ENCODE measurements at places on chromosomes 2 and 18.

DNA sequence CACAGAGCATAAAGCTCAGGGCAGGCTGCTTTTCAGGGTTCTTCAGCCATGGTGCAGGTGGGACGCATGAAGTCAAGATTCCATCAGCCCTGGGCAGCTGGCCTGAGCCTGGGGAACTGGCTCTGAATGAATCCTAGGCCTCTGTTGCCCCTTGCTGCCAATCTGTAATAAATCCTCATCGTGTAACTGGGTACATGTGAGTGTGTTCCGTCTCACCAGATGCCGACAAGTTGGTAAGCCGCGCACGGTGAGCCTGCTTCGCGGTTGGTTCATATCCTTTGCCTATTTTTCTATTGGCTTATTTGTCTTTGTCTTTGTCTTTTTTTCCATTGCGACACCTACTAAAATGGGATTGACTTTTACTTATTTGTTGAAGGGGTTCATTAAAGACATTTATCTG is 27.7 kb downstream of the B3GNT7 start:
- no peak for DNase-seq

DNA sequence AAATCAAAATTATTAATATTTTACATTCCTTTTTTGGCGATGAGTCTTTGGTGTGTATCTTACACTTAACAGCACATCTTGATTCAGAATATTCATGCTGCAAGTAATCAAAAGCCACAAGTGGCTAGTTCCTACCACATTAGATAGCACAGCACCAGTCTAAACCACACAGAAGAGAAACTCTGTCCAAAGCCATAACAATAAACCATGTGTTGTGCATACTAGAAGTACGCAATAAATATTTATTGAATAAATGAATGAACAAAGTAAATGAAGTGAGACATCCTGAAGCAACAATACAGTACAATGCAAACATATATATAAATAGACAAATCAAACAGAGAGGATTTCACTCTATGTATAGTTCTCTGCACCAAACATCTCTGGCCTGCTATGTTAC is 287.3 kb downstream of the EXOC6B start:
- DNase-seq, result no peak

DNA sequence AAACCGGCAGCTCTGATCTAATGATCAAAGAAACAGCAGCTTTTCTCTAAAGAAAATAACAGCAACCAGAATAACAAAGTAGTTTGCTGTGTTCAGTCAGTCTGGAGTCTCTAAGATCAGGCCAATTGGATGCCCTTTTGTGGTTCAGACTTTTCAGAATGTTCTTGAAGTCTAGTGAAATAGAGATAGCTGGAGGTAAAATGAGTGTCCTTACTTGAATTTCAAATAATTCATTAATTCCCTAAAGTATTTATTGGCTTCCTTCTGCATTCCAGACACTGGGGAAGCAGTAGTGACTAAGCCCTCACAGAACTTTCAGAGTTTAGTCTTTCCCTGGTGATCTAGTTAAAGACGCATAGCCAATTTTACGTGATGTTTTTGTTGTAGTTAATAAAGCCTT is 58.7 kb downstream of the C18orf54 start:
- no peak for DNase-seq

- no peak for DNase-seq
These were observed 501.7 kb upstream of the TCF4 start for GRCh38 chr18:56089612-56090258.

- no peak for DNase-seq
These were observed 19.7 kb downstream of the GRP start for GRCh38 chr18:59239642-59240041.

DNA sequence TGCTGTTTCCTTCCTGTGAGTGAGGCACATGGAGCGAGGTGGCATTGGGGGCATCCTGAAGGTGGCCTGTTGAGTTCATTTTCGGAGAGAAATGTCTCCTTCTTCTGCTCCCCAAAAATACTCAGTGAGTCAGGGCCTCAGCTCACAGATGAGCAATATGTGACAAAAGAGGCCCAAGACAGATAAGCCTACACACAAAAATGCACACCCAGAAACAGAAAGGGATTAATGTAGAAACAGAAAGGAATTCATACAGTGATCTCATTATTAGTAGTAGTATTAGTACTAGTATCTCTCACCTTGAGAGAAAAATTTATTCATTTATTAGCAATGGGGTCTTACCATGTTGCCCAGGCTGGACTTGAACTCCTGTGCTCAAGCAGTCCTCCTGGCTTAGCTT is 5.1 kb downstream of the GPR75 start:
- DNase-seq, result no peak

- DNase-seq, result no peak
These were observed 47.7 kb downstream of the MAPRE2 start for GRCh38 chr18:35088921-35089320.

DNA sequence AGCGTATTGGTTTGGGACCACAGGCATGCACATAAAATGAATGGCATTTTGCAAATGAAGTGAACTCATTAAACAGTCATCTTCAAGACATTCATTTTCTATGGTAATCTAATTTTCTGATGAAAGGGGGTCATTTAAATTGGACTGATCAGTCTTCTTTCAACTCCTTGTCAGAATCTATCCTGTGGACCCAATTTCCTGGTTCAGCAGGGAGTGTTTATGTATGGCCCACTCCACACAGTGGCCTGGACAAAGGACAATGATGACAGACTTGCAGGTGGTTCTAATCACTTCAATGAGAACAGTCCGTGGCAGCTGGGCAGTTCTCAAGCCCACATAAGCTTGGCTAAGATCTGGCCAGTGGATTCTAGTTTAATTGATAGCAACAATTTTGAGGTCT is 448.1 kb downstream of the DCDC2C start:
- DNase-seq, result no peak

GRCh38 chr2:150023044-150023443 is 435.5 kb upstream of the MMADHC start:
- no peak for DNase-seq

- no peak for DNase-seq
These were observed 1.8 kb downstream of the ATP9B start for GRCh38 chr18:79071037-79071436.

DNA sequence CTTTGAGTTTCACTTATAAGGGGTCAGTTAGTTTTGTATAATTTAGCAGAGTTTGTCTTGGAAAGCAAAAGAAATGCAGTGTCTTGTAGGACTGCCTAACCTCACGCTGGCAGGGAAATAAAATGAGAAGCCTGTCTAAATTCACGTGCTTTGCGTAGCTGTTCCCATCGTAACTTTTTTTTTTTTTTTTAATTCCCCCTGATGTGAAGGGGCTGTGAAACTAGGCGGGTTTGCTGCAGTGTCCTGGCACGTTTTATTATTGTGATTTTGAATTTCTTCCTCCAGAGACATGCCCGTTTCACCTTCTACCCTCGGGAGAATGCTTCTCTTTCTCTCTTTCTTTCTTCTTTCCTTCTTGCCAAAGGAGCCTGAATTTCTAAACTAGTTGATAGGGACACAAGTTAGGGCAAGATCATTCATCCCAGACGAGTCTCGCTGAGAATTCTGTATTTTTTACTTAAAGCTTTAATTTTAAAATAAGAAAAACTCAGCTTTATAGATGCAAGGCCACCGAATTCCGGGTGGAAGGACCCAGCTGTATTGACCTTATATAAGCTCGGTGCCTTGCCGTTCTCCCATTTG is 2.3 kb downstream of the MEIS1 start:
- no peak for DNase-seq

DNA sequence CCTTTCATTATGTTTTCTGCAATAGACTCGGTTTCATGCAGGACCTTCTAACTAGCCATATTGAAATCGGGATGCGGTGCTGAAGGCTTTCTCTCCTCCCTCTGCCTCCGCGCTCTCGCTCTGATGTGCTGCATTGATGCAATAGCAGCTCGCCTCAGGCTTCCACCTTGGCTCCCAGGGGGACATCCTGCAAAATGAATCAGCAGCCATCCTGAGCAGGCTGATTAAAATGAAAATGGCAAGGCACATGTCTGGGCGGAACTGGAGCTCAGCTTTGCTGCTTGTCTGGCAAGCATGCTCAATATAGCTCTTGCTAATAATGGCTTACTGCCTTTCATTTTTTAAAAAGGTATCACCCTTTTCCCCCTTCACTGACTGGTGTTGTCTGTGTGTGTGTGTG is 806 bp upstream of the MYT1L start:
- DNase-seq, result peak; percentile 95

GRCh38 chr2:77521931-77522470 is at the start of gene LRRTM4:
TSS of gene LRRTM4 (minus strand) at chr2:77522376.
- DNase-seq, result peak; percentile 9

GRCh38 chr2:156334496-156335478 is 2.3 kb upstream of the NR4A2 start:
- peak; percentile 68 for DNase-seq

- no peak for DNase-seq
These were observed 242.0 kb upstream of the MEIS1 start for GRCh38 chr2:66192888-66193287.

DNA sequence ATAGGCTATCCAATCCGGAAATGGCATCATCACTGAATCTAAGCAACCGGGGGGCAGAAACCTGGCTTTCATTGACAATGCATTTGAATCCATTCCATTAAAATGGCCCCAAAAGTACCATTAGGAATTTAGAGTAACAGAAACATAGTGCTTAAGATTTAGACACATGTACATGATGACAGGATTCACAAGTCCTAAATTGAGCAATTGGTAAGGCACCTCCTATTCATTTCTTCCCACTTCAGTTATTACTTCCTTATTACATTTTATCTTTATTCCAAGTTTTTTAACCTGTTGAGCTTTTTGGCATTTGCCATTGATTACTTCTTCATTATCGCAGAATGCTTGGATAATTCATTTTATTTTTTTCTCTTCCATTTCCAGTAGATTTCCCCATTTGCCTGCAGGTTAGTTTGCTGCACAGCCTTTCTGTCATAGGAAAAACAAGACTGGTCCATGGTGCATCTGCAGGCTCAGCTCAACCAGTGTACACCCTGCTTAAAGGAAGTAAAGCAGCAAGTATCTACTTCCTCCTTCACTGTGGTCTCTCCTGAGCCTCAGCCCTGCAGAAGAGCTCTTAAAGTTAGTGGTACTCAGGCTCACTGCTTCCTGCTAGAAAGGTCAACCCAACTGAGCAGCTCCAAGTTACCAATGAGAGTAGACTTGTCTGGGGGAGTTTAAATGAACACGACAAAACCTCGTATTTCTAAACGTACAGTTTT is 89.2 kb downstream of the DOCK10 start:
- DNase-seq, result no peak

- DNase-seq, result no peak
These were observed 118.4 kb upstream of the PXDN start for GRCh38 chr2:1862608-1863280.

DNA sequence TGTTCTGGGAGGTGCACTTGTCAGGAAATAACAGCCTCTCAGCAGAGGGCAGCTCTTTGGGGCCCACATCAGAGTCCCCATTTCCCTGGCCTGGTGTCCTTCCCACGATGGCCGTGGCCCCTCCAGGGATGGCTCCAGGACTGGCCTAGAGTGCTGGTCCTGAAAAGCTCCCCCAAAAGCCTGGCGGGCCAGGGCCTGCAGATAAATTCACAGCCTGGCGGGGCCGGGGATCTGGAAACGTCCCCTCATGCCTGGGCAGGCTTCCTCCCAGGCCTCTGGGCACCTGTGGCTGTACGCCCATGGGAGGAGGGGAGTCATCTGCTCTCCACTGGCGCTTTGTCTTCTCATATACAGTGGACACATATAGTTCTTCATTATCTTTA is 52.6 kb upstream of the HS6ST1 start:
- no peak for DNase-seq

DNA sequence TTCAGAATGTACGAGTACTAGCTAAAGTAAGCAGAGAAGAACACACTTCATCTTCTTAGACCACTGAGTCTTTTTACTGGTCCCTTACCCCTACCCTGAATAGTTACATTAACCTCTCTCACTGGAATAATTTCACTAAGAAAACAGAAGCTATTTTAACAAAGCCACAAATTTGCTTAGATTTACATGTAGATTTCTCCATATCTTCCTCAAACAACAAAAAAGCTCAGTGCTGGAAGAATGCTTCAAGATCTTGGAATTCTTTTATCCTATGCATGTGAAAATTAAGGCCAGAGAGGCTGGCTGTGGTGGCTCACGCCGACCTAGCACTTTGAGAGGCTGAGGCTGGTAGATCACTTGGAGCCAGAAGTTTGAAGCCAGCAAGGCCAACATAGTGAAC is 35.2 kb downstream of the MOGAT1 start:
- DNase-seq, result no peak

DNA sequence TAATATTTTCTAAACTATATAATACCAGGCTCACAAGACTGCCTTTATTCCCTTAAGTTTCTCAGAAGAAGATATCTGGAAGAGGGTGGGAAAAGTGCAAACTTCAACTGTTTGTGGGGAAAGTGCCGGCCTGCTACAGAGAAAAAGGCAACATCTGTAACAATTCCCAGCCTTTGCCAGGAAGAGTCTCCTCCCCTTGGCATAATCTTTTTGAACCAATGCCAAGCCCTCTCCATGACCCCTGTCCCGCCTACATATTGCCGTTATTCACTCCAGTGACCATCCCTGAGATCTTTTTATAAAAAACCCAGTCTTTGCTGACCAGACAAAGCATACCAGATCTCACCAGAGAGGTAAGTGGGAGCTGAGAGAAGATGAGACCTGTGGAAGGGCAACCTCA is at the start of gene REG3G:
REG3G (plus strand) TSS at position 282 of the 400 bp plus-strand sequence. CDS start 392 bp downstream, outside the sequence.
- no peak for DNase-seq

GRCh38 chr2:105582952-105583660 is 161.6 kb upstream of the NCK2 start:
- no peak for DNase-seq

DNA sequence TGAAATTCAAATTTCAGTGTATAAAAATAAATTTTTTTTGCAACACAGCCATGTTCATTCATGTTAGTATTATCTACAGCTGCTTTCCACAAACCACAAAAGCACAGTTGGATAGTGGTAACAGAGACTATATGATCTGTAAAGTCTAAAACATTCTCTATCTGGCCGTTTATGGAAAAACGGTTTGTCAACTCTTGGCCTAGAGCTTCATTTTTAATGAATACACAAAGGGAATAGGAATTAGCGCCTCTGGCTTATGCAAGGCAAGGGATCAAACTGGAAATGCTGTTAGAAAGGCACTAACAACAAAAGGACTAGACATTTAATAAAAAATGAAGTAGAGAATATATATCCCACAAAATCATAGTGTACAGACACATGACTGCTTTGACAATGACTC is 211.9 kb downstream of the EXOC6B start:
- DNase-seq, result no peak

- no peak for DNase-seq
These were observed 18.5 kb downstream of the CCDC88A start for GRCh38 chr2:55401124-55401523.

GRCh38 chr18:52903857-52904256 is 563.9 kb downstream of the DCC start:
- DNase-seq, result peak; percentile 80

- DNase-seq, result no peak
These were observed 86.9 kb downstream of the SH3RF3 start for GRCh38 chr2:109215866-109216265.

GRCh38 chr2:55871637-55872036 is 51.9 kb downstream of the EFEMP1 start:
- no peak for DNase-seq

- no peak for DNase-seq
These were observed 1.4 kb upstream of the SLC20A1 start for GRCh38 chr2:112644155-112644932.
